ENCODE measurements at places on chromosomes 13 and 19. TPM values are rescaled to one million over a fixed set of nuclear protein-coding genes. Genes with fewer than 3 reads are reported as not detected.

Gene KLK12
- not detected for total RNA-seq

Gene CYP2A6
- not detected for total RNA-seq

Gene TBXA2R
- total RNA-seq, result 2.0 TPM

DNA sequence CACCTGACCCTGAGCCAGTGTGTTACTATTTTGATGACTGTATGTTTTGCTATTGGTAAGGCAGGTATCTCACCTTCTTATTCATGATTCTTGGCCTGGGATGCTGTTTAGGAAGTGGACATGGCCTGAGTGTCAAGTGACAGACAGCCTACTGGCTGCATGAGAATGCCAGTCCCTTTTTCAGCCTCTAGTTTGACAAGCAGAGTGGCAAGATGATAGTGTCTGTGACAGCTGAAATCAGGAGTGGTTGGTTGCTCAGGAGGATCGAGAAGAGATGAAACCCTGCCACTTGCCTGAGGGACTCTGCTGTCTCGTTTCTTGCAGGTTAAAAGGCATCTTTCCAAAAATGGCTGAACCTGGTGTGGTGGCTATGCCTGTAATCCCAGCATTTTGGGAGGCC lies 7.1 kb upstream of the ELOF1 start:
- no peak for DNase-seq

DNA sequence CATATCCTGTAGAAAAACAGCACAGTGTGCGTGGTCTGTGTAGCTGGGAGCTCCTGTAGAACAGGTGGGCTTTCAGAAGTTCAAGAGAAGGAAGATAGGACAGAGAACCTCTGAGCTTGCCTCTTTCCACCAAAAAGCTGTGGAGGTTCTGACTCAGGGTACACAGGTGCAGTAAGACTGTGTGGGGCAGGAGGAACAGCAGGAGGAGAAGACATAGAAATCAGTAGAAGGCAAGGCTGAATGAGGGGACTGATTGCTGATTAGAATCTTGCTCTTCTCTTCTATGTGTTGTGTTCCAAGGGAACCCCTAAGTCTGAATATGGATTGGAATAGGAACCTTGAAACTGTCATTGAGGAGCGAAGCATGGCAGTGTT lies 122.7 kb downstream of the AKAP11 start:
- no peak for DNase-seq

- no peak for DNase-seq
These were observed 97.6 kb upstream of the MIR17HG start for GRCh38 chr13:91249861-91250260.

- no peak for DNase-seq
These were observed 241.0 kb downstream of the KLF5 start for GRCh38 chr13:73299787-73300186.

DNA sequence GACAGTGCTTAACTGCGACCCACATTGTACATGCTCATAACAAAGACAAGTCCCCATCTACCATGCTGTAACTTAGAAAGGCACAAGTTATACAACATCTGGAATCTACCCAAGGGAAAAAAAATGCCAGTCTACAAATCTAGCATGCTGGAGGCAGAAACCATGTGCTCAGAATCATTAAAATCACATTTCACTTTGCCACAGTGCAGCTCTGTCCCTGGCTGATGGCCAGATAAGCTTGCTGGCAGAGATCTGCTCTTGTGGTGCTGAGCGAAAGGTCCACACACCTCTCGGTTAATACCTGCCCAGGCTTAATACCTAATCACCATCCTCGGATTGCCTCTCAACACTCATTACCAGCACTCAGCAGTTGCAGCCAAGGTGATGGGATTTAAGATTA lies 74.1 kb upstream of the UQCRFS1 start:
- no peak for DNase-seq

GRCh38 chr19:3862826-3863500 lies 5.9 kb downstream of the ZFR2 start:
- no peak for DNase-seq
